ENCODE measurements at places on chromosomes 6 and 20.

DNA sequence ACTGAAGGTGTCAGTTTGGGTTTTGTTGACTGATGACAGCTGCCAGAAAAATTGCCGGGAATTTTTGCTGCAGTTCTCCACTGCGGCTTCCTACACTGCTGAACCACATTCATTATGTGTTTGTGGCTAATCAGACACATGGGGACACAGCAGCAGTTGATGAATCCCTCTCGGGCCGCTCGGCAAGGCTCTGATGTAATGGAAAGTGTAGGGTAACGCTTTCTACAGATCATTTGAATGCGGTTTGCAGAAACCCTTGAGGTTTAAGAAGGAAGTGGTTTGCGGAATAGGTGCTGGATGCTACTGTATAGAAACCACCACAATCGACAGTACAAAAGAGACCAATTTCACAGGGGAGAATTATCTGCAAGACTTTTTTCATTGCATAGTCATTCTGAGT lies 138.7 kb upstream of the SASH1 start:
- DNase-seq: peak; percentile 33

GRCh38 chr6:150510576-150510975 lies 89.1 kb upstream of the PLEKHG1 start:
- no peak for DNase-seq

GRCh38 chr6:33243476-33243875 lies 28.2 kb downstream of the VPS52 start:
- DNase-seq: no peak

DNA sequence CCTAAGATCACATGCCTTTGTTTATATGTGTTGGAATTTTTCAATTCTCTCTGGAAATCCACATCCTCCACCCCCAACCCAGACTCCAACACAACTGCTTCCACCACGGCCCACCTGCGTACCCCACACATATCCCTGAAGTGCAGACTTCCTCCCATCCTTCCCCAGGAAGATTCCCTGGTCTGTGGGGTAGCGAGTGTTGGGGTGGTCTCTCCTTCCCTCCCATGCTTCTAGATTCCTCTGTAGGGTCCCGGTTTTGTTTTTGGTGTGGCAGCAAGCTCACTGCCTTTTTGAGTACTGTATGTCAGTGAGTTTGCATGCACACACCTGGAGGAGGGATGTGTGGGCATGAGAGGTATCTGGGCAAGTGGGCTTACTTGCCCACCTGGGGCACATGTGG lies 127.6 kb downstream of the MRPL14 start:
- DNase-seq: no peak

DNA sequence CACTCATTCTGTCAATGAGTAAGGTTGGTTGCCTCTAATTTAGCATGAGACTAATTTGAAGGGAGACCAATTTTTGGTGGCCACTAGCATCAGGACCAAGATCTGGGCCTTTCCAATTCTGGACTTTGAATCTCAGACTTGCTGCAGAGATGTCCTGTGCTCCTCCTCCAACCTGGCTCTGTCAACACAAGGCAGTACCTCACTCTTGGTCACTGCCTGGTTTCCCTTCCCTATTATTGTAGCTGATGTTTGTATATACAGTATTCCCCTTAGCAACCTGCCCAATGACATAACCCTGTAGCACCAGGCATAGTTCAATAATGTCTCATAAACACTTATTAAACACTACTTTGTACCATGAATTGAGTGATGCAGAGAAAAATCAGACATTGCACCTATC lies 50.4 kb downstream of the UNC5CL start:
- no peak for DNase-seq

GRCh38 chr20:63594043-63594561 lies 20.1 kb upstream of the HELZ2 start:
- no peak for DNase-seq

GRCh38 chr6:162873537-162873936 lies 145.8 kb downstream of the PACRG start:
- DNase-seq: no peak

GRCh38 chr6:126945150-126945685 lies 173.3 kb upstream of the RSPO3 start:
- no peak for DNase-seq

GRCh38 chr6:131646249-131646670 lies 9.2 kb downstream of the ENPP3 start:
- DNase-seq: no peak

- DNase-seq: no peak
Measured at GRCh38 chr6:154786144-154786868, 53.1 kb downstream of the SCAF8 start.

DNA sequence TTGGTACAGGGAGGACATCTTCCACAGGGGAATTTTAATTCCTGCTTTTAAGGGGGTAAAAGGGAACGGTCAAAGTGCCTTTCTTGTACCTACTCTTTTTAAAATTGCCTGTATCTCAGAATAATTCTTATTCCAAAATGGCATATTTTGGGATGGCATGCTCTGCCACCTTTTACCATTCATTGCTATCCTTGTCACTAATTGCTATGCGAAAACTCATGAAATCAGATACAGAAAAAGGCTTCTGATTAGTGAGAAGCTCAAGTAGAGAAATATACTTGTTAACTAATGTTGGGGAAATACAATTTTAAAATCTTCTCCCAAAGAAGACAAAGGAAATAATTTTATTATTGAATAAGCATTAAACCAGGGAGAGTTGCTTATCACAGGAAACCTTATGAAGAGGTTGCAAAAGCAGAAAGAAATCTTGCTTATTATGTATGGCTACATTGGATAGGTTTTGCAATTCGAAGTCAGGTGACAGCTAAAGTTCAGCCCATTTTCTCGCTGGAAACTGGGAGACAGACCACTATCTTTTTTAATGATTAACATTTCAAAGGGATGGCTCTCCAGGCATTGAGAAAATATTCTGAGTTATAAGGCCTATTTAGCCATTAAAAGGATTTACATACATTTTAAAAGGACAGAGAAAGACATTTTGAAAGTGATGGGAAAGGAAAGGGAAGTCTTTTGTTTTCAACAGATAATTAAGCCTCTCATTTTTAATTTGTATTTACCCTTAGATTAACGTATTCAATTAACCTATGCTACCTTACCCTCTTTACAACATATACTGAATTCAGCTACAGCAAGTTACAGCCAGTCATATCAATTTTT lies 110.3 kb upstream of the PRSS16 start:
- no peak for DNase-seq
